Endodermal cell (in vitro differentiated cells): ENCODE measurements at places on chromosomes 13 and 19. TPM values are rescaled to one million over a fixed set of nuclear protein-coding genes. Genes with fewer than 3 reads are reported as not detected.
A peak's percentile ranks its signal among the peaks of the same experiment; 100 is the strongest.

DNA sequence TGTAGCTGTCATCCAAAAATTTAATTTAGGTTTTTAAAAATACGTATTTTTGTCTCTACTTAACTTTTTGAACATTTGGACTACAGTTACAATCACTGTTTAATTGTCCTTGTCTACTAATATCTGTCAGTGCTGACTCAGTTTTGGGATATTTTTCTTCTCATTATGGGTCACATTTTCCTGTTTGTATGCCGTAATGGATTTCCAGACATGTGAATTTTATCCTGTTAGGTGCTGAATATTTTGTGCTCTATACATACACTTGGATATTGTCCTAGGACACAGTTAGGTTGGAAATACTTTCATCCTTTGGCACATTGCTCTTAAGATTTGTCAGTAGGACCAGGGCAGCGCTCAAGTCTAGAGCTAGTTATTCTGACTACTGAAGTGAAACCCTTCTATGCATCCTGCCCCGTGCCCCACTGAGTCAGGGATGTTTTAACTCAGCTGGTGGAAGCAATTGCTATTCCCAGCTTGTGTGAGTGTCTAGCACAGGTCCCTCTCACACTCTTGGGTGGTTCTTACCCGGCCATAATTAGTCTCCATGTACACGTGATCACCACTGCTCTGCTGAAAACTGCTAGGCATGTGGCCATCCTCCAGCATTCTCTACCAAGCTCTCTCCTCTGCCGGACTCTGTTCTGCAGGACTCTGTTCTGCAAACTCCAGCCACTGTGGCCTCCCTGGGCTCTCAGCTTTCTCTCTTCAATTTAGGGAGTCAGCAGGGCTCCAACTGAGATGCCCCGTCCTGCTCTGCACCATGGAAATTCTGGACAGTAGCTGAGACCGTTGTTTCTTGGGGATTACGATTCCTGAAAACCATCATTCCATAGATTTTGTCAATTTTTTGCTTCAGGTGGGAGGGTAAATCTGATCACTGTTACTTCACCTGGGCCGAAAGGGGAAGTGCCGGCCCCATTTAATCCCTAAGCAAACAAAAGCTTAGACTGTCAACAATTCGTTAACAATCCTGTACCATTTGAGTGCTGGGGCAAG is 11.1 kb downstream of the PROZ start:
- no peak for DNase-seq

DNA sequence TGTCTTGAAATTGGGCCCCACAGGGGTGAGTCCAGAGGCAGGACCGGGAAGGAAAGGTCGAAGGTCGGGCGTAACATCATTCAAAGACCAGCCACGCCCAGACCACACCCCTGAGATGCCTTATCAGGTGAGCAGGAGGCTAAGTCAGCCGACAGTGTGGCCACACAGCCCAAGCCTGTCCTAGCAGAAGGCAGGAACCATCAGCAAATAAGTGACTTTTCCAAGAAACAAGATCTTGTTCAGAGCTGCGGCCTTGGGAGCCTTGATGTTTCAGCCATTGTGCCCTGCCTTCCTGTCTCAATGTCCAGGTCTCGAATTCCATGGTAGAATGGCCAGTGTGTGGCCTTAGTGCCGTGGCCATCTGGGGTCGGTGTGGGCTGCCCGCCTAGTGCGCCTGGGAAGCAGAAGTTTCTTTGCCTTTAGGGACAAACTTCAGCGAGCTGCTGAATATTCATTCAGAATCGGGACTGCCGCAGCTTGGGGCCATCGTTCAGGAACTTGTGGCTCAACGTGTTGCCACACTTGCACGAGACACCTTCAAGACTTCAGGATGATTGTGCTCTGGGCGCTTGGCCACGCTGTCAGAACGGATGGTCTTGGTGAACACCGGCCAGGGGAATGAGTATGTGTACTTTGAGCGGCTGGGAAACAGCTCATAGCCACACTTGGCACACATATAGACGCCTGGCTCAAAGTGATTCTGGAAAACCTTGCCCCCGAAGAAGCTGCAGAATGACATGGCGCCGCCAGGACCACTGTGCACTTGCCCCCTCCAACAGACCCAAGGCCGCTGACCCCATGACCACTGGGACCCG is 6.1 kb upstream of the IFNL4 start:
- DNase-seq = no peak

Gene CCDC194
- 1.5 and 2.0 TPM in 2 replicates for total RNA-seq

DNA sequence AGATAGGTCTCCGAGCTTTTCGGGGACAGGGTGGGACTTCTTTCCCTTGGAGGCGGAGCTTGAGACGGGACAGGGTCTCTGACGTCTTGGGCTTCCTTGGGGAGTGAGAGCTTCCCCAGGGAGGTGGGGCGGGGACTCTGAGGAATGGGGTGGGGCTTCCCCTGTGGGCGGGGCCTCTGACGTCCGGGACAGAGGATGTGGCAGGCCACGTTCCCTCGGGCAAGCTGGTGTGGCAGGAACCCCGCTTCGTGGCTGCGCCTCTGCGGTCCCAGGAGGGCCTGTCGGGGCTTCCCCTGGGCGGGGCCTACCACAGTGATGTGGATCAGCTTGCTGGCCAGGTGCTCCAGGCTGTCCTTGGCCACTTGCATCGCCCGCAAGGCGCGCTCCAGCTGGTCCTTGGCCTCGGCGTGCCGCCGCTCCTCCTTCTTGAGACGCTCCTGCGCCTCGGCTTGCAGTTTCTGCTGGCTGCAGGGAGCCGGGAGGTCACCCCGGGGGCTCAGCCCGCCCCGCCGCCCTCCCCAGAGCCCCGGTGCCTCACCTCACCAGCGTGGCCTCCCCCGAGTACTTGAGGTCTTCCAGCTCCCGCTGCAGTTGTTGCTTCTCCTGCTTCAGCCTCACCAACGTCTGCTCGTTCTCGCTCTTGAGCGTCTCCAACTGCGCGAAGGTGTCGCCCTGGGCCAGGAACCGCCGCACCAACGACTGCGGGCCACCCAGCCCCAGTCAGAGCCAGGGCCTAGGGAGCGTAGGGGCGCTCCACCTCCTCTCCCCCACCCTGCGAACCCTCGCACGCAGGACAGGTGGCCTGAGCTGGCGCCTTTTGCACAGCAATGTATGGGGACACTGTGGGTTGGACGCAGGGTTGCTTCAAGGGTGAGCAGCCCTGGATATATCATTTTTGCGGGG is 3.3 kb upstream of the RGL3 start:
- peak; percentile 98 for DNase-seq

Gene HIF3A
- total RNA-seq = 71.0 to 77.3 TPM (median 71.9 TPM) in 3 replicates

DNA sequence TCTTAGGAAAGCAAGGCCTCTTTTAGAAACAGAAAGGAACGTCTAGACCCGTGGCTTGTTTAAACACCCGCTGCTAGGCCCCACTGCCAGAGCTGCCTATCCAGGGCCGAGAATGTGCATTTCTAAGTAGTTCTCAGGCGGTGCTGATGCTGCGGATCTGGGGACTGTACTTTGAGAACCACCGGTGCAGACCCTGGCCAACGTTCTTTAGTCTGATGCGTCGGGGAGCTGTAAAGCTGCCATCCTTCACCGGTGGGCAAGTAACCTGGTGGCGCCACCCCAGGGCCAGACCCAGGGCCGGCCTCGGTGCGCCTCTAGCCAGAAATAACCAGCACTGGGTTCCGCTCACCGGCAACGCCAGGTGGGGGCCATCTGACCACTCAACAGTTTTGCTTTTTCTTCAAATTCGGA is 47.1 kb downstream of the TGDS start:
- peak; percentile 92 for DNase-seq

- no peak for DNase-seq
Observed at GRCh38 chr19:46862974-46863632, 2.3 kb downstream of the ARHGAP35 start.

- DNase-seq = no peak
Observed at GRCh38 chr13:28655561-28655960, 3.4 kb upstream of the POMP start.

DNA sequence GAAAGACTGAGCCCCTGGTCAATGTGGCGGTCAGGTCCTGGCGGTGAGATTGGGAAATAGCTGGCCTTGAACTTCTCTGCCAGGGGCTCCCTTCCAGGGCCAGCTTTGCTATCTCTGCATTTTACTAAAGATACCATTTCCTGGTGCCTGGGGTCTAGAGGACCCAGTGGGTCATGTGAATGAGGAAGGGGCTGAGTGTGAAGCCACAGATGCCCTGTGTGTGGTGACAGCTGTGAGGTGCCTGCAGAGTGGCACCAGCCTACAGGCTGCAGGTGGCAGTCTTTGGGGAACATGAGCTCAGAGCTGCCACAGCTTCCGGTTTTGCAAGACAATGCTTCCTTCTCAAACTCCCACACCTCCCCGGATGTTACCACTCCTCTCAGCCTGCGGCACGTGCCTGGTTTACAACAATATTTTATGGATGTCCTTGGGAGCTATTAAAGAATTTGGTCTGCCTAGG is 5.2 kb upstream of the MLNR start:
- peak; percentile 78 for DNase-seq

Gene ZNF665
- total RNA-seq = 4.3 and 7.6 TPM in 2 replicates

Gene MEIS3
- 125 and 132 TPM in 2 replicates for total RNA-seq

Gene DNAAF3
- 4.8 to 9.5 TPM (median 8.7 TPM) in 3 replicates for total RNA-seq

DNA sequence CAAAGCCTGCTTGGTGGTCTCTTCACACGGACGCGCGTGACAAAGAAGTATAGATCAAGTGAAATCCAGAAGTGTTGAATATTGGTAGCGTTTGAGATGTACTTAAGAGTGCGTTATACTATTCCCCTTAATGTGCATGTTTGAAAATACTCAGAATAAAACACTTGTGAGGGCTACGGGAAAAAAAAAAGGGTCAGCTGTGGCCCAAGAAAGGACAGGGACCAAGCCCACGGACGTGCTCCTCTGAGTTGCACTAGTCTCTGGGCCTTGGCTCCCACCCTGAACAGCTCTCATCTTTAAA is 622 bp upstream of the RBM42 start:
- no peak for DNase-seq

Gene KLF16
- total RNA-seq = 35.8 to 44.6 TPM (median 42.9 TPM) in 3 replicates

- no peak for DNase-seq
Observed at GRCh38 chr19:49775742-49776370, 9.1 kb downstream of the AP2A1 start.

DNA sequence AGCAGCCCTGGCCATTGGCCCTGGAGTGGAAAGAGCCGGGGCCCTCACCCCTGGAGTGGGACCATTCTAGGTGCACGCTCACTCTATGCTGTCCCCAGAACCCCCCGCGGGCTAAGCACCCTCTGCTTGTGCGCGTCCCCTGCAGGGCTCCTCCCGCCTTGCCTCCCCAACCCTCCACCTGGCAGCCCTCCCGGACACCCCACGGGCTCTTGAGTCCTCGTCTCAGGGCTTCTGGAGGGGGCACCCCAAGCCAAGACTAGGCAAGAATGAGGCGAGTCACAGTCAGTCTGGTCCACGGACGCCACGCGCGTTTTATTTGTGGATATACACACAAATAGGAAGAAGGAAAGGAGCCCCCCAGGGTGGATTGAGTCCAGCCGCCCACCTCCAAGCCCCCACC is 7.0 kb upstream of the TMEM161A start:
- DNase-seq = peak; percentile 37

DNA sequence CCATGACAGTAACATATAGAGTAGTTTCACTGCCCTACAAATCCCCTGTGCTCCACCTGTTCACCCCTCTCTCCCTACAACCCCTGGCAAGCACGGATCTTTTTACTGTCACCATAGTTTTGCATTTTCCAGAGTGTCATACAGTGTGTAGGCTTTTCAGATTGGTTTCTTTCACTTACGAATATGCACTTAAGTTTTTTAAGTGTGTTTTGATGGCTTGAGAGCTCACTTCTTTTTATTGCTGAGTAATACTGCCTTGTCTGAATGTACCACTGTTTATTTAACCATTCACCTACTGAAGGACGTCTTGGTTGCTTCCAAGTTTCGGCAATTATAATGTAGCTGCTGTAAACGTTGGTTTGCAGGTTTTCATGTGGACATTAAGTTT is 175.1 kb downstream of the ITGBL1 start:
- no peak for DNase-seq

GRCh38 chr13:94154367-94154766 is 325.1 kb downstream of the DCT start:
- DNase-seq = peak; percentile 52

- no peak for DNase-seq
Observed at GRCh38 chr13:98129059-98129746, 13.7 kb upstream of the FARP1 start.

Gene NANOS2
- total RNA-seq = 0.21 TPM in 1 of 3 replicates, not detected in the others

- peak; percentile 89 for DNase-seq
Observed at GRCh38 chr19:8149261-8150094, at the start of gene FBN3. Gene FBN3, minus strand, starts transcription at chr19:8149592. Its CDS starts 2,112 bp downstream, at chr19:8147480.

DNA sequence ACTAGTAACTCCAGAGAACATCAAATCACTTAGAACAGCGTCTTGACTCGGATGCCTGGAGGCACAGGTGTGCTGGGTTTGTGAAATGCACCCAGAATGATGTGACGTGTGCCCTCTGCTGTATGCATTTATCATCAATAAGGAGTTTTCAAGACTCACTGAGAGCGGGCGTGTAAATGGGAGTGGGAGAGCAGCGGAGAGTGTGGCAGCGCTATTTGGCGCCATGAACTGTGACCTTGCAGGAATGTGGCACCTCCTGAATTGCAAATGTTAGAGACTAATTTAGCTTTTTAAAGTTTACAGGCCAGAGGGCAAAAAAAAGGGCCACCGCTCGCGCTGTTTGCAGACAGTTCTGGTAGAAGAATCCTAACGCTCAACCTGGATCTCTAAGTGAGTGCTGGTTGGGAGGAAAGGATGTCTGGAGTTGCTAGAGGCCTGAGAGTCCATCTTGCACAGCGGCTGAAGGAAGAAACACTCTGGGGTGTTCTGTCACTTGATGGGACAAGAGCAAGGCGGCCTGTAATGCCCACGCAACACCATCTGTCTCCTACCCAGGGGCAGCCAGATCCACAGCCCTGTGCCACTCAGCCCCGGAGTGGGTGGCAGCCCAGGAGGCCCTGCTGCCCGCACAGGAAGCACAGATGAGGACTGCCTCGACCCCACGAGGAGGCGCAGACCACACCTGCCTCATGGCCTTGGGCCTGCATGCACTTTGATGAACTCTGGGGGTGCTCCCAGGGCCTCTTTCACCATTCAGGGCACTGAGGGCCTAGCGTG is 19.7 kb downstream of the RANBP3 start:
- no peak for DNase-seq

DNA sequence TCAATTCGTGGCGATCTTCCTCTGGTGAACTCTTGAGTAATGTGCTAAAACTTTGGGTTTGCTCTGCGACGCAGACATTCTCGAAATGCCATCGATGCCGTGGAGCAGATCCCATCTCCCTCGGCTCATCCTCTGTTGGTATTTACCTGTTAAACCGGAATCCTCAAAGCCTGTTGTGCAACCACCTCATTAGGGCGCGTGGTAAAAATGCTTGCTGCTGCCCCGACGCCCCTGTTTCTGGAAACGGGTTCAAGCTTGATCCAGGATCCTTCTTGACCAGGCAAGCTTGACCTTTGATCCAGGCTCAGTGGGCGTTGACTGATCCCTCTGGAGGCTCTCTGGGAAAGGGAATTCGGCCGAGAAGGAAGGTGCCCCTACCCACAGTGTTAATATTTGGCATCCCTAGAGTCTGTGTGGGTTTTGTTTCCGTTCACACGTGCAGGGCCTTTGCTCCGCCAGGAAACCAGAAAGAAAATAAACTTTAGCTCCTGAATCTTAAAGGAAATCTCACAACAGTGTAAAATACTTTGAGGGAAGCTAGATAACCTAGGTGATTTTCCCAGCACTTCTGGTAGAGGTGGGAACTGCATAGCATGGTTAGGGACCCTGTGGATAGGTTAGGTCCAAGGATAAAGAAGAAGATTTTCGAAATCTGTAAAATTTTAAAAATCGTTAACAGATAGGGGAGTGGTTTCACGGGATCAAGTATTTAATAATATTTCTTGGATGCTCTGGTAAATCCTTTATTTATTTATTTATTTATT is 1.1 kb downstream of the LSM14A start:
- DNase-seq = peak; percentile 87

Gene FGF21
- total RNA-seq = not detected in 2 replicates

GRCh38 chr13:37515226-37515625 is 83.3 kb downstream of the POSTN start:
- DNase-seq = no peak

GRCh38 chr19:6744381-6745301 is 5.2 kb downstream of the TRIP10 start:
- DNase-seq = no peak

Gene ZNF607
- 19.2 and 24.0 TPM in 2 replicates for total RNA-seq
